WTC11 (cell line): ENCODE measurements at places on chromosomes 6 and 20.

DNA sequence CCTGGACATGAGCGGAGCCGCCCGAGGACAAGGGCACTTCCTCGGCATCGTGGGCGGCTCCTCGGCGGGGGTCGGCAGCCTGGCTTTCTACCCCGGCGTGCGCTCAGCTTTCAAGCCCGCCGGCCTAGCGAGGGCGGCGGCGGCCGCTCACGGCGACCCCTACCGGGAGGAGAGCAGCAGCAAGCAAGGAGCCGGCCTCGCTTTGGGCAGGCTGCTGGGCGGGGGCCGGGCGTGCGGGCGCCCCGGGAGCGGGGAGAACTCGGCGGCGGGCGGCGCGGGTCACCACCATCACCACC, 6.7 kb downstream of the PRDM13 start:
- peak; percentile 79 for DNase-seq

GRCh38 chr6:45000833-45001232, 327.3 kb upstream of the RUNX2 start:
- DNase-seq = no peak

DNA sequence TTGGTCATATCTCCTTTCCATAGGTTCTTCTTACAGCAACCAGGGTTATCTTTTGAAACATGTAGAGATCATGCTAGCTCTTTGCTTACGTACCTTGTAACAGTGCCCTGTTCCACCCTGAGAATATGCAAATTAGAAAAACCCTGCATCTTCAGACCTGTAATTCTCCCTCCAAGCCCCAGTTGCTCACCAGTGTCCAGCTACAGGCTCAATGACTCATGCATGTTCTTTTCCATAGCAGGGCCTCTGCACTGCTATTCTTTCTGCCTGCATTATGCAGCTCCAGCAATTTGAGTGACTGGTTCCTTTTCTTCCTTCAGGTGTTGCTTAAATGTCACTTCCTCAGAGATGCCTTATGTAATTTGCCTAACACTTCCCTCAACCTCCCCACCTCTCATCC, 636.2 kb downstream of the KHDRBS2 start:
- DNase-seq = no peak

DNA sequence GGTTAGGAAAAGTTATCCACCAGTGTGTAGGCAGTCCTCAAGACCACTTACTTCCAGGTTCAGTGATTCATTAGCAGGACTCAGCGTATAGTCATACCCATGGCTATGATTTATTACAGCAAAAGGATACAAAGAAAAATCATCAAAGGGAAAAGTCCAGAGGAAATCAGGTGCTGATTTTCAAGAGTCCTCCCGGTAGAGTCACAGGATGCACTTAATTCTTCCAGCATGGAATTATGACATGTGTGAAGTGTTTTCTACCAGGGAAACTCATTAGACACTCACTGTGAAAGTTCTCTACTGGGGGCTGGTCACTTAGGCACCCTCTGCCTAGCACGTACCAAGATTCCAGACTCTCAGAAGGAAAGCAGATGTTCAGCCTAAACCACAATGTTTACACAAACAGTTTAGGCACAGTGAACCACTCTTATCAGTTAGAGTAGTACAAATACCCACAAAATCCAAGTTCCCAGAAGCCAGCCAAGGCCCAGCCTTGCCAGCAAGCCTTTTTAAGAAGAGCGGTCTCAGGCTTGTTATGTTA, 10.2 kb downstream of the WFDC3 start:
- no peak for DNase-seq

- DNase-seq = no peak
Measured at GRCh38 chr20:46332373-46333160, 24.3 kb upstream of the CDH22 start.

DNA sequence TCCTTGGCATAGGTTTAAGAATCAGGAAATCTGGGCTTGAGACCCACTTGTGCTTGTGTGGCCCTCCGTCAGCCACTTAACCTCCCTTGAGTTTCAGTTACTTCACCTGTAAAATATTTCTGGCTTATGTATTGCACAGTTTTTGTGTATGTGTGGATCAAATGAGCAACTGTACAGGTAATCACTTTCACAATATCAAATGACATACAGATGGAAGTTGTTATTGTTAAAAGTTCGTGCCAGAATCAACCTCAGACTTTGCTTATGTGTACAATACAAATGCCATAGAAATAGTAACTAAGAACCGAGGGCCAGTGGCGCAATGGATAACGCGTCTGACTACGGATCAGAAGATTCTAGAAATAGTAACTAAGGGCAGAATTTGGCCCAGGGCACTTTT, 65.6 kb upstream of the KIF13A start:
- DNase-seq = no peak

- no peak for DNase-seq
Measured at GRCh38 chr20:22423190-22423832, 161.1 kb downstream of the FOXA2 start.

DNA sequence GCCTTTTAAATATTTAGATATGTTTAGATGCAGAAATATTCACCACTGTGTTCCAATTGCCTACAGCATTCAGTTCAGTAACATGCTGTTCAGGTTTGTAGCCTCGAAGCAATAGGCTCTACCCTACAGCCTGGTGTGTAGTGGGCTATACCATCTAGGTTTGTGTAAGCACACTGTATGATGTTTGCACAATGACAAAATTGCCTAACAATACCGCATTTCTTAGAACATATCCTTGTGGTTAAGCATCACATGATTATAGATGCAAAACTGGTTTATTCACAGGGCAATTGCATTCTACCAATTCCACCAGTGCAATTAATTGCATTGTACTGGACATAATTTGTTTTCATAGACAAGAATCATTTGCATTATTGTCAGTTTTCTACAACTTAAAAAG, 7.9 kb upstream of the SLC22A16 start:
- DNase-seq = no peak

DNA sequence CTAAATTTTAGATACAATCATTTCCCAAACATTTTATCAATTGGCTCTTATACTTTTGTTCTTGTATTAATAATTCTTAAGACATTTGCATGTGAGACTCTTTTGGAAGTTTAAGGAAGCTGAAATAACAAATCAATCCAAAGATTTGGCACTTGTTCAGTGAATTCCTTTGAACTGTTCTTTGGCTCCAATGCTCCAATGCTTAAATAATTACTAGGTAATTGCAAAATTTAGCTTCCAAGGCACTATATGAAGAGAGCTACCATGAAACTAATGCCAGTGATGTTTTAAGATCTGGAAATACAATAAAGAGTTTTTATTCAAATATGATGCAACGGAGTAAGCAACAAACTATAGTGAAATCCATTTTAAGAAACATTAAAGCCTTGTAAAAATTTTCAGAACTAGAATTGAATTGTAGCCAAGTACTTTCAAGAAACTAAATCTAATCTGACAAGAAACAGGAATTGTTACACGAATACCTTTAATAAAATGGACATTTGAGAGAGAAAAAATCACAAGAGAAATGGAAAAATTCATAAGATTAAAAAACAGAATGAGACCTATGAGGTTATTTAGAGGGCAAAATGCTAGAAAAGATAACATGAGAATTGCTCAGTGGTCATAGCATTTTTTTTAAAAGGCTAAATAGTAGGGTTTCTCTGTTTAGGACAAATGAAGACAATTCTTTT, 43.6 kb upstream of the SMLR1 start:
- no peak for DNase-seq

DNA sequence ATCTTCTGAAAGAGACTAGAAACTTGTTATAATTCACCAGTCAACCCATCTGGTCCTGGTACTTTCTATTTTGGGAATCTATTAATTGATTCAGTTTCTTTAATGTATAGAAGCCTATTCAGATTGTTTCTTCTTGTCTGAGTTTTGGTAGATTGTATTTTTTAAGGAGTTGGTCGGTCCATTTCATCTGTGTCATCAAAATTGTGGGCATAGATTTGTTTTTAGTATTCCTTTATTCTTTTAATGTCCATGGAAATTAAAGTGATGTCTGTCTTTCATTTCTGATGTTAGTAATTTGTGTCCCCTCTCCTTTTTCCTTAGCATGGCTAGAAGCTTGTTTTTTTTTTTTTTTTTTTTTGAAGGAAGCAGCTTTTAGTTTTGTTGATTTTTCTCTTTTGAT, 15.2 kb downstream of the STXBP5 start:
- no peak for DNase-seq

DNA sequence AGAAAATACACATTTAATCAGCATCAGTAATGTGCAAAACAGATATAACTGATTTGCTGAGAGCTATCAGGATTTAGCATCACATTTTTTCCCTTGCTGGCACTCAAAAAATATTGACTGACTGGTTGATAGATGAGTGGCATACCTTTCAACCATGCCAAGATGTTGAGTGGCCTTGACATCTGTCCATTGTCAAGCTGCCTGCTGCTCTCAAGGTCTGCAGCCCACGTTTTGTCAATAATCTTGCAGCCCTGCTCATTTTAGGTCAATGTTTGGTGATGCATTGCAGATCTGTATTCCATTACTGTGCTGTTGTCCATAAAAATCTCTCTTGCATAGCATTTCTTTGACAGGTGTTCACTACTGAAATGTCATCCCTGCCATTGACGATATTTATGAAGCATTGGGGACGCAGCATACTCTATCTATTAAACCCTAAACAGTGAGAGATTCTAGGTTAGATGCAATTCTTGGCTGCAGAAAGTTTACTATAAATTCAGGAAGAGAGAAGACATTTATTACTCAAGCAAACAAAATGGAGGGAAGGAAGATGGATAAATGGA, 111.6 kb downstream of the BFSP1 start:
- no peak for DNase-seq

DNA sequence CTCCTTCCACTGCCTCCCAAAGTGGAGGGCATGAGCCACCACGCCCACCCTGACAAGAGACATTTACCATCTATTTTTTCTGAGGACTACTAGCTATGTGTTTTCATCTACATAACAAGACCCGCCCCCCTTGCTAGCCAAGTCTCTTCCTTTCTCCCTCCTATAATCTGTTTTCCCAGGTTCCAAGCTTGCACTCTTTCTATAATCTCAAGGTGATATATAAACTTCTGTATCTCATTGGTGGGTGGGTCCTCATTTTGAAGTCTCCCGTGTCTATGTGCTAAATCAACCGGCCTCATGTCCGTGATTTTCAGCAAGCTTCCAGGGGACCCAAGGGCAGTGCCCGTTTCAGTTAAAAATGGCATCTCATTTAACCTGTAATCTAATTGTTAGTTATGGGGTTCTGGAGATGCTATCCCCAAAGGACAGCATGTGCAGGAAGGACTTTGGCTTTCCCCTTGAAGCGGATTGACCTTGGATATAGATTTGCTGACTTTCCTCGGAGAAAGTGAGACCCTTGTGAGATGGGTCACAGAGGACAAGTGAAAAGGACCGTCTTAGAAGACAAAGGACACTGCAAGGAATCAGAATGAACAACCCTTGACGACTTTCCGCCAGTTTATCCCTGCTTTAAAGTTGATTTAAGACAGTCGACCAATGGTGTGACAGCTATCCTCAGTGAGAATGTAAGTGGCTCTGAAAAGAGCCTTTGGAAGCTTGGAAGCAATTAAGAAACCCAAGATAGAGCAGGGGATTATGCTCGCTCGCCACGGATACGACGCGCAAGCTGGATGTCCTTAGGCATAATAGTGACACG, 22.4 kb downstream of the OR2B2 start:
- DNase-seq = no peak

GRCh38 chr6:112441607-112442006, 94.5 kb downstream of the RFPL4B start:
- no peak for DNase-seq

DNA sequence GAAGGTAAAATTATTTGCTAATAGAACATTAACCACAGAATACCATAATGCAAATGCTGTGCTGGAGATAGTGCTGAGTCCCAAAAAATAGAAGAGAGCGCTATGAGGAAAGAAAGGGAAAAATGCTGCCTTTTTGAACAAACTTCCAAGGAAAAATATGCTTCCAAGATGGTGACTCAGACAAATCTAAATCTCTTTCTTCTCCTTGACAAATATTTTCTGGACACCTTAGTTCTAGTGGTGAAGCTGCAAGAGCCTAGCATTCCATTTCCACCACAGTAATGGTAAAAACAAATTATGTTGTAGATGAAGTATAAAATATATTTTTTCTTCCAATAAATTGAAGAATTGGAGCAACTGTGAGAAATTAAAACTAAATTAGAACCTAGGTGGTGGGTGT, 155.6 kb upstream of the TBX18 start:
- no peak for DNase-seq

DNA sequence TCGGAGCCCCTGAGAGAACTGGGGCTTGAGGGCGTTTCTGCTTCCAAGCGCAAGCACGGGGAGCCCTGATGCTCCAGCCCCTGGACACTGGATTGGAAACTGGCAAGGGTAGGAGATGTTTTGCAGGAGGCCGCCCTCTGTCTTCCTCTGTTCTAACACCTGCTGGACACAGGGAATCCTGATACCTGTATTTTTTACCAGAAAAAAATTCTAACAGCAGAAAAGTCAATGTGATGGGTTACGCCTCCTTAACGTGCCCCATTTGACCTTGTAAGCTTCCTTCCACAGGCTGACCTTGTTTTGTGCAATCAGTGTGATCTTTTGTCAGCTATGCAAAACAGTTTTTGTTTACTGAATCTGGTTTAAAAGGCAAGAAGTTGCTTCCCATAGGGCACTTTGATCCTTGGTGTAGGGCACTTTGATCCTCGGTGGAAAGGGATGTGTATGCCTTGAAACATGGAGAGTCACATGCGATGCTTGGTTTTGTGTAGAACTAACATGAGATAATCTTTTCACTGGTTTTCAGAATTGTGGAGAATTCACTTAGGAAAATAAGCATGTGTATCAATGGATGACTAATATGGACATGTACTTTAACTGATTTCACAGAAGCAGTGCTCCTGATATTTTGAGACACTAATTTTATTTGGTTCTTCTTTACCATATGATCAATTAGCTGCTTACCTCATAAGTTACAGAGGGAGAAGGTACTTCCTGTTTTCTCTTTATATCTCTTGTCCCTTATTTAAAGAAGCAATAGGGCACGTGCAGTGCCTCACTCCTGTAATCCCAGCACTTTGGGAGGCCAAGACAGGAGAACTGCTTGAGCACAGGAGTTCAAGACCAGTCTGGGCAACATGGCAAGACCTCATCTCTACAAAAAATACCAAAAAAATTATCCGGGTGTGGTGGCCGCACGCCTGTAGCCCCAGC, 59.9 kb upstream of the MAP3K4 start:
- no peak for DNase-seq

DNA sequence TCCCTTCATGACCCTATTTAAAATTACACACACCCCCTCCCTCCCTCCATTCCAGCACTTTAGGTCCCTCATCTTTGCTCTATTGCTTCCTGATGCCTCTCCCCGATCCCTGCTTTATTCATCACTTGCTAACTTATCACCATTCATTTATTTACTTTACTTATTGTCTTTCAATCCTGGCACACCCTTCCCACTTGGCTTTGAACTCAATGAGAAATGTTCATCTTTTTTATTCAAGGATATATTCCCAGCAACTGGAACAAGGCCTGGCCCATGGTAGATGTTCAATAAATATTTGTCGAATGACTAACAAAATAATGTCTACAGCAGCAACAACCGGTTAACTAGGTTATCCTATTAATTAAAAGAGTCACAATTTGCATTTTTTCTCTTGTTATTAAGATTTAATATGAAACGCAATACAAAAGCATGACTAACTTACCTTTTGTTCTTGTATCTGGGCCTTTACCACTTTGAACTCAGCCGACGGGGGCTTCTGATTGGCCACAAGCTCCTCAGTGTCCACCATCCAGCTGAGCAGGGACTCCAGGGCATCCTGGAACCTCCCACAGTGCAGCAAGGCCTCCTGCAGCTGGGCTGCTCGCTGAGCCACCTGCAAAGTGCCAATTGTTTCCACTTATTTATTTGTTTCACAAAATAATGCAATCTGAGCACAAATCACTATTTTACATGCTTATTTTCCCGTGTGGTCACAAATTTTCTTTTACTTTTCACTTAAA, 107.8 kb downstream of the DST start:
- peak; percentile 32 for DNase-seq
